CD4-positive, alpha-beta T cell treated with Interleukin-21 for 1 hour (primary cell): ENCODE measurements at places on chromosomes 2 and 18.

- DNase-seq = peak; percentile 89
These were observed 97.6 kb upstream of the SLC39A10 start for GRCh38 chr2:195559431-195559914.

- DNase-seq = no peak
These were observed 10.5 kb downstream of the CAPN10 start for GRCh38 chr2:240597054-240597418.

DNA sequence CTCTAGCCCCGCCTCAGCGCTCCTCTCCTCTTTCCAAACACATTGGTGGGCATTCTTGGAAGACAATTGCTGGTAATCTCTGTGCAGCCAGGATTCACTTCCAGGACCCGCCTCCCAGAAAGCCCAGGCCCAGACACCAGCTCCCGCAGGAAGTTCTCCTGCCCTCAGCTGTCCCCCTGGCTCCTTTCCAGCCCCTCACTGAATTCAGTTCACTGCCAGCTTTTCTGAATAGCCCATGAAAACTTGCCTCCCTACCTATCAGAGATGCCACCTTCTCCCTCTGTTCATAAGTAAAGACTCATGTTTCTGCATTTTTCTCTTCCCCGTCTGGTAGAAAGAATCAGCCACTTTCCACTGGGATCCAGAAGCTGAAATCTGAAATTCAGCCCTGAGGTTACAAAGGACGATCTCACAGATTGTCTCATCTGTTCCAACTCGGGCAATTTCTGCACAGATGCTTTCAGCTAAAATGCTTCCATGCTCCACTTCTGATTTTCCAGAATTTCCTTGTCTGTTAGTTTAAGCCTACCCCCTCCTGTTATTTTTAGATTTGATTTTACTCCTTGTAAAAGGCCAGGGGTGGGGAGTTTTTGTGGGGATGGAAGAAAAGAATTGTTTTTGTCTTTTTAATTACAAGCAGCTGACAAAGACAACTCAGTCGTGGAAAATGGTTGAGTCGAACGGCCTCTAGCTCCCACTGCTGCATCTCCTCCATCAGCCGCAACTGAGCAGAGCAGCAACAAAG is 98.1 kb downstream of the SP3 start:
- DNase-seq = no peak

DNA sequence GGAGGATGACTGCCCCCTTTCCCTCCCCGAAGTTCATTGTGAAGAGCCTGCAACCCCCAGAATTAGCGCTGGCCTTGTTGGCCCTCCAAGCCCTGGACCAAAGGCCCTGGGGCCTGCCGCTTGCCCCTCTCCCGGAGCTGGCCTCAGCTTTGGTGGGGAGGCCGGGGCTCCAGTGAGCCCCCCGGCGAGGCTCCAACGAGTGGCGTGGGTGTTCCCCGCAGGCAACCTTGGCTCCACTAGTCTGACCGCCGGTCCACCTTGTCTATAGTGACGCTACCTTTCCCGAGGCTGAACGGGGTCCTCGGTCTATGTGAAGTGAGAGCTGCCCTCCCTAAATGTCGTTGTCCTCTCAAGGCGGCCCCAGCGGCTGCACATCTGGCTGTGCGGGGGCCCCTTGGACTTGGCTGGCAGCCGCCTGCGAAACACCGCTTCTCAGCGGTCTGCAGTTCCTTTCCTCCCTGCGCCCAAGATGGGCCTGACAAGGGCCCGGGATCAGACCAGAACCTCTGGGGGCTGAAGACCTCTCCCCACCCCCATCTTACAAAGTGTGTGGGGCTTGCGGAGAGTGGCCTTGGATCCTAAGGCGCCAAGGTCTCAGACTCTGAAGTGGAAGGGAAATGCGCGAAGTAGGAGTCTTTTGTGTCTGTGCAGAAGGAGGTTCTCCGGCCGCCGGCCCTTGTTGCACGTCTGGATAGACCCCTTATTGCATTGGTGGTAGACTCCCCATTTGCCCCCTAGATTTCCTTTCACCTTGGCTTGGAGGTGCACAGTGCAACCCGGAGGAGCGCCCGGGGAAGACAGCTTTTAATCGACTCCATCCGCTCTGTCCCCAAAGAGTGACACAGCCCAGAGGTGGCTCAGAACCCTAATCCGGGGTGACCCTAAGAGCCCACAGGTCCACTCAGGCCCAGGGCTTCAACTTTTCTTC is 3.9 kb upstream of the HOXD10 start:
- DNase-seq = no peak

- DNase-seq = peak; percentile 33
These were observed 510 bp downstream of the RNF149 start for GRCh38 chr2:101307950-101308431.

DNA sequence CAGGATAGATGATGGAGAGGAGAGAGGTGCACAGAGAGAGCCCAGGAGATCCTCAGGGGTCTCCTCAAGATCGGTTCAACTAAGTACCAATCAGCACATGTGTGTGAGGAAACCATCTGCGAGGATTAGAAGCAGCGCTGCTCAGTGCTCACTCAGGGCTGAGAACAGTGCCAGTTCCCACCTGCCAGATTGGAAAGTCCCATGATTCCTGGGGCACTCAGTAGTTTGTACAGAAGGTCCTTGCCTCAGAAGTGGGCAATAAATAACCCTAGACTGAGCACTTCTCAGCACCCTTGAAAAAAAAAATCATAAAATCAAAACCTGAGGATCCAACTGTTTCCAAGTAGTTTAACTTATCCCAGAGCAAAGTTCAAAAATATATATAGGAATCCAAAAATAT is 53.8 kb downstream of the SEMA4F start:
- no peak for DNase-seq
